CD4-positive, alpha-beta T cell (primary cell): ENCODE measurements at places on chromosomes 13 and 19. TPM values are rescaled to one million over a fixed set of nuclear protein-coding genes. Genes with fewer than 3 reads are reported as not detected.

OR4F17 gene
- not detected for total RNA-seq

CGB5 gene
- not detected for total RNA-seq

CABP5 gene
- total RNA-seq: not detected

HS6ST3 gene
- total RNA-seq: not detected

RNF17 gene
- 0.28 TPM for total RNA-seq

CCDC9 gene
- 74.3 TPM for total RNA-seq

ZNF841 gene
- total RNA-seq: 20.0 TPM

KIR3DL2 gene
- total RNA-seq: 1.4 TPM

DNA sequence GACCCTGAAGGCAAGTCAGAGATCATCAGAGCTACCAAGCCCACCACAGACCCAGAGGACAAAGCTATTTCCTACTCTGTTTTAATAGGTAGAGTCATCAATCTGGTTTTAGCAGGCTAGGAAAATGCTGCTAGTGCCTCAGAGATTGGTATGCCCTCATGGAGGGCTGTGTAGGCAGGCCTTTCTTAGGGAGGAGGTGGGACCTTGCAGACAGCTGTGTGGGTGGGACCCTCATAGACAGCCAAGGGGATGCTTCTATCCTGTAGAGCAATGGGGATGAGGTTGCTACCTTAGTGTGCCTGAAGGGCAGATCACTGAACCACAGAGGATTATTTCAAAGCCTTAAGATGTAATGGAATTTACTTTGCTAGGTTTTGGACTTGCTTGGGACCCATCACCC, 534.9 kb upstream of the KLF12 start:
- no peak overlapping the region for H3K4me3 ChIP-seq
- no peak for DNase-seq
- H3K4me1 ChIP-seq: no peaks in the 10 kb centered on the region
- peaks cover 6% of the 10 kb centered on the region for H3K27me3 ChIP-seq

GRCh38 chr13:106078191-106078590, 457.3 kb downstream of the EFNB2 start:
- no peak overlapping the region for H3K27ac ChIP-seq
- no peaks in the 10 kb centered on the region for H3K36me3 ChIP-seq
- DNase-seq: no peak
- no peak overlapping the region for H3K4me3 ChIP-seq

DNA sequence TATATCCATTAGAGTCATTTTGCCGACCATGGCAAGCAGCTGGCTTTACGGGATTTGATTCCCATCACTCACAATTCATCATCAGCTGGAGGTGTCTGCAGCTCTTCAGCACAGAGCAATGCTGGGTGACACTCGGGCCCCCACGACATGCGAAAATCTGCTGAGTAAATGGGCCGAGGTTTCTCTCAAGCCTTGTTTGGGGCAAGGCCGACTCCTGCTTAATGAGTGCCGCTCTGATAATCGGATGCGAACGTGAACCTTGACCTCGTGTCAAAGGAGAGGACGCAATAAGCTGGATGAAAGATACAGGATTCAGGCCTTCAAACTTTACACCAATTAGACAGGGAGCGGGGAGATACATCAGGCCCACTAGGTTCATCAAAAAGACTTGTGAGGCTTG, 65.2 kb downstream of the GGACT start:
- H3K36me3 ChIP-seq: peaks cover 2% of the 10 kb centered on the region
- DNase-seq: no peak
- H3K27me3 ChIP-seq: no peaks in the 10 kb centered on the region

DNA sequence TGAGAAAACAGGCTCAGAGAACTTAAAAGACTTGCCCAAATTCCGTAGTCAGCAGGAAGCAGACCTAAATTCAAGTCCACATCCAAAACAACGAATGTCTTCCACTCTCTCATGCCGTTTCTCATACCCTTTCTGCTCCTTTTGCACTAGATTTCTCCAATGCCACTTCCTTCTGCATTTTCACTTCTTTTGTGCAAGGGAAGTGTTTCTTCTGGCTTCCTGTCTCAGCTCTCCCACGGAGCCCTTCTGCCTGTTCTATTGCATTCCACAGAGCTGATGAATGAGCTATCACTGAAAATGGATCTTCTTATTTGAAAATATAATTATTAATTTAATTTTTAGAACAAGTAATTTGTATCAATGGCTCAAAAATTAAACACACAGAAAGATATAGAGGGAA, 56.1 kb upstream of the STK24 start:
- no peak for DNase-seq
- H3K4me1 ChIP-seq: no peaks in the 10 kb centered on the region
- no peaks in the 10 kb centered on the region for H3K27me3 ChIP-seq
- H3K36me3 ChIP-seq: no peaks in the 10 kb centered on the region

DNA sequence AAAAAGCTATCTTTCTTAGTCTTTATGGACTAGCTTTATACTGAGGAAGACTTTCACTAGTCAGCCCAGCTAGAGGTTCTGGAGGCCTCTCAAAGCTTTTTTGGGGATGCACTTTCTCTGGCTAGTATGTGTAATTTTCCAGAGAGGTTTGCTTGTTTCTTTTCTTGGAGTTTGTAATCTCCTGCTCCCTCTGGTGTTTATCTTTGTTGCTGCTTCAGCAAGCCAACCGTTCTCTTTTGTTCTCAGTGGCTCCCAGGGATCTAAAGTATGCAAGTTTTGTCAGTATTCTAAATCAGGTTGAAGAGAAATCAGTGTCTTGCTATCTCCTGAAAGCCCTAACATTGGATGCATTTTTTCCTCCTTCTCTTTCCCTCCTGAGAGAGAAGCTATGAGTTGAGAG, 121.1 kb upstream of the MYO16 start:
- no peaks in the 10 kb centered on the region for H3K27me3 ChIP-seq
- no peaks in the 10 kb centered on the region for H3K4me1 ChIP-seq
- DNase-seq: no peak
- H3K36me3 ChIP-seq: no peaks in the 10 kb centered on the region
- H3K4me3 ChIP-seq: no peak overlapping the region
- no peak overlapping the region for H3K27ac ChIP-seq

DNA sequence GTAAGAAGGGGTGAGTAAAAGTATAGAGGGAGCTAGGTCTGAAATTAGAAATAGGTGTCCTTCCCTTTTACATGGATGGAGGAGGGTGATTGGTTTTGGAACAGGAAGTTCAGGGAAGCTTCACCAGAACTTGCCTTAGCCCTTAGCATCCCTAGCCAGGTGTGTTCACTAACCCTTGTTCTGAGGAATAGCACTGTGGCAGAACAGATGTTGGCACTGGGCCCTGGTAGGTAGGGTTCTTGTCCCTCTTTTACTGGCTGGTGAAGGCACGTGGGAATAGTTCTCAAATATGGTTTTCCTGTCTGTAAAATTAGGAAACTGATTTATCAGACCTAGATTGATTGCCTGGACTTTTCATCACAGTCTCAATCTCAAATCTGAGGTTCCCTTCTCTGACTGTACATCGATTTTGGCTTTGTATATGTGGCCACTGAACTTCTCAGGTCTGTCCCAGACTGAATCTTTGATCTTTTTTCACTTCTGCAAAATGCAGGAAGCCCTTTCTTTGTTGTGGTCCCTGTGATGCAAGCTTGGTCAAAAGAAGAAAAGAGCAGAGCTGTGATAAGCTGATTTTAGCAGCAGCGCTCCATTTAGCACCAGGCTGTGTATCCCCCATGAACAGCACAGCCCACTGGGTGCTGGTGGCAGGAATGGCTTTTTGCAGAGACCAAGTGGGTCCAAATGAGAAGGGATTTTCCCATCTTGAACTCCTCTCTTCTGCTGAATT, 86.2 kb upstream of the HTR2A start:
- peaks cover 5% of the 10 kb centered on the region for H3K4me1 ChIP-seq
- no peak overlapping the region for H3K27ac ChIP-seq
- H3K4me3 ChIP-seq: no peak overlapping the region
- no peak for DNase-seq

DNA sequence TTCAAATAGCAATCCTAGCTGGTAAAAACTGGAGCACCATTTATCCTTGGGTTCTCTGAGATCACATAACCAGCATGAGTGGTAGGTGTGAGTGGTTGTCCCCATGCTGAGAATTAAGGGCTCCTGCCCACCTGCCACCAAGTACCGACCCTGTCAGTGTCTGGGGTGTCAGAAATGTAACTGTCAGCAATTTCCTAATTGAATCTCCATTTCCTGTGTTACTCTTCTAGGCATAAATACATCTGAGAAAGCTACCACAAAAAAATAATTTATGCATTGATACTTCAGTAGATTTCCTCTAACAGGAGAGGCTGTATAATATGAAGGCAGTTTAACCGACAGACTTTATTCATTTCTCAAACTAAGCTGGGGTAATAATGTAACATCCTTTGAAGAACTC, 25.1 kb downstream of the CPB2 start:
- no peak overlapping the region for H3K27ac ChIP-seq
- H3K4me3 ChIP-seq: no peak overlapping the region
- no peaks in the 10 kb centered on the region for H3K36me3 ChIP-seq
- no peaks in the 10 kb centered on the region for H3K27me3 ChIP-seq
- DNase-seq: no peak

DNA sequence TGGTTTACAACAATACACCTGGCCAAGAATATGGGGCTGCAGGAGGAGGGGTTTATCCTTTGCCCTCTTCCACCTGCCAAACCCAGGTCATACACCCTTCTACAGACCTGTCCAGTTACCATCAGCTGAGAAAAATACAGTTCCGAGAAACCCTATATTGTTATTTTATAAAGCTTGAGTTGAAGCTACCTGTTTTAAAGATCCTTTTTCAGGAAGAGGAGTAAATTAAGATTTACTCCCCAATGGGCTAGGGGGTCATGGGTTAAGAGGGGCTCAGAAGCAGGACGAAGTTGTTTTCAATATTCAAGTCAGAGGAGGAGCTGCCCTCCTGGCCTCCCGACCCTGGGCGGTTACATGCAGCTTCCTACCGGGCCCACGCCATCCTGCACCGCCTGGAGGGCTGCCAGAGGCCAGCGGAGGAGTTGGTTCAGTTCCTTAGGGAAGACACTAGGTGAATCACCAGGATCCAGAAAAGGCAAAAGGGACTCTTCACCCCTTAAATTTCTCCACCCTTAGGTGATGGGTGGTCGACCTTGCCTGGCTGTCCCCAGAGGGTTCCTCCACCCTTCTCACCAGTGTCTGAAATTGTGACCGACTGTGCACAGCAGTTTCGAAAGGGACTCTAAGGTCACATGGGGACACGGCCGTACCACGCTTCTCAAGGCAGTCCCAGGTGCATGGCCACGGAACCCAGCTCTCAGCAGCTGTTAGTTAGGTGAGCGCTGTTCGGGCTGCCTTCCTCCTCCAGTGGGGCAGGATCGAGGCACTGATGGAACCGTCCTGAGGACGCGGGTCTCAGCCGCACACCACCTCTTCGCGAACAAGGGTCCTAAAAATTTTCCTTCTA, 1.2 kb downstream of the GJB2 start:
- DNase-seq: no peak
- peaks cover 59% of the 10 kb centered on the region for H3K27me3 ChIP-seq
- peaks cover 28% of the 10 kb centered on the region for H3K4me1 ChIP-seq
- H3K36me3 ChIP-seq: no peaks in the 10 kb centered on the region

GRCh38 chr13:39185326-39185725, 147.1 kb downstream of the NHLRC3 start:
- no peaks in the 10 kb centered on the region for H3K27me3 ChIP-seq
- H3K4me1 ChIP-seq: no peaks in the 10 kb centered on the region
- no peaks in the 10 kb centered on the region for H3K36me3 ChIP-seq
- no peak overlapping the region for H3K4me3 ChIP-seq

DNA sequence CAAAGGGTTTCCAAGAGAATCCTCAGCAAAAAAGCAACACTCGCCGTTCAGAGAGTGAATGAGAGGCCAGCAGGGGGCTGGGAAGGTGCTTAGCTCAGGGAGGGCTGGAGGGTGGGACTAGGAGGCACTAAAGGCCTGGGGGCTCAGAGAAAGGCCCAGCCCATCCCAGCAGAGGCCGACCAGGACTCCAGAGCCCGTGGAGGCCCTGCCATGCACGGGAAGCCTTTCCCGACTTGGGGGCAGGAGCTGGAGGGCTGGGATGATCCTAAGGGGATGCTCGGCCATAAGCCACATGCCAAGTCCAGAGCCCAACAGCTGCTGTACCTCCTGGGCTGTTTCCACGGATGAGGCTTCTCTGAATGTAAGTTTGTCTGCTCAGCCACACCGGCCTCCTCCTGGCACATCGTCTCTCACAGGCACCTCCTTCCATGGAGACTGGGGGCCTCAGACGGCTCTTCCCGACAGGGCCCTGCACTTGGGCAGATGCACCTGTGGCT, 19.5 kb downstream of the RASA3 start:
- peaks cover 84% of the 10 kb centered on the region for H3K4me1 ChIP-seq
- peaks cover 64% of the 10 kb centered on the region for H3K36me3 ChIP-seq
- H3K27me3 ChIP-seq: no peaks in the 10 kb centered on the region
- H3K27ac ChIP-seq: peak overlapping the region; percentile 60
- no peak for DNase-seq

GRCh38 chr19:55283548-55284377, at the start of gene BRSK1:
TSS of gene BRSK1 (plus strand) at chr19:55283997. CDS start at chr19:55284443, 446 bp downstream.
- DNase-seq: peak; percentile 26
- H3K4me3 ChIP-seq: no peak within 1 kb of the TSS
- H3K27me3 ChIP-seq: no peaks in the 10 kb centered on the region
- no peak within 1 kb of the TSS for H3K27ac ChIP-seq
- H3K4me1 ChIP-seq: peaks cover 26% of the 10 kb centered on the region

DNA sequence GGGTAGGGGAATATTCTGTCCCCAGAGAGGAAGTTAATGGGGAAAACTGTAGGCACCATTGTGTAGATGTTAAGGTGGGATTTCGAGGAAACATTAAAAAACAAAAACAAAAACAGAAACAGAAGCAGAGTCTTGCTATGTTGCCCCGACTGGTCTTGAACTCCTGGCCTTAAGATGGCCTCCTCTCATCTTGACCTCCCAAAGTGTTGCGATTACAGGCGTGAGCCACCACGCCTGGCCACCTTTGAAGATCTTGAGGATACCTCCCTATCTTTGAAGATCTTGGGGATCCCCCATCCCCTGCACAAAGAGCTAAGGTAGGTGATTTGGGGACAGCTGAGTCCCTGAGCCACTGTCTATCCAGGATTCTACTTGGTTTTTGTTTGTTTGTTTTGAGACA, 553 bp upstream of the ICAM3 start:
- peak overlapping the region; percentile 94 for H3K4me3 ChIP-seq
- peaks cover 14% of the 10 kb centered on the region for H3K36me3 ChIP-seq
- peaks cover 49% of the 10 kb centered on the region for H3K4me1 ChIP-seq
- H3K27me3 ChIP-seq: no peaks in the 10 kb centered on the region

- H3K27ac ChIP-seq: no peak overlapping the region
- no peak for DNase-seq
- H3K4me3 ChIP-seq: no peak overlapping the region
- H3K36me3 ChIP-seq: no peaks in the 10 kb centered on the region
- H3K4me1 ChIP-seq: peaks cover 97% of the 10 kb centered on the region
- H3K27me3 ChIP-seq: no peaks in the 10 kb centered on the region
These were observed 79.3 kb upstream of the TM9SF2 start for GRCh38 chr13:99421758-99422585.

- H3K27ac ChIP-seq: no peak overlapping the region
- peaks cover 3% of the 10 kb centered on the region for H3K36me3 ChIP-seq
- no peak overlapping the region for H3K4me3 ChIP-seq
- H3K27me3 ChIP-seq: no peaks in the 10 kb centered on the region
These were observed 9.2 kb upstream of the CLIP3 start for GRCh38 chr19:36041831-36042230.

GRCh38 chr13:113814435-113814821, 49.4 kb downstream of the GAS6 start:
- peaks cover 17% of the 10 kb centered on the region for H3K4me1 ChIP-seq
- no peaks in the 10 kb centered on the region for H3K27me3 ChIP-seq
- H3K36me3 ChIP-seq: no peaks in the 10 kb centered on the region
- no peak overlapping the region for H3K4me3 ChIP-seq
- DNase-seq: no peak
- H3K27ac ChIP-seq: no peak overlapping the region
